ENCODE measurements at places on chromosomes 2 and 18.

DNA sequence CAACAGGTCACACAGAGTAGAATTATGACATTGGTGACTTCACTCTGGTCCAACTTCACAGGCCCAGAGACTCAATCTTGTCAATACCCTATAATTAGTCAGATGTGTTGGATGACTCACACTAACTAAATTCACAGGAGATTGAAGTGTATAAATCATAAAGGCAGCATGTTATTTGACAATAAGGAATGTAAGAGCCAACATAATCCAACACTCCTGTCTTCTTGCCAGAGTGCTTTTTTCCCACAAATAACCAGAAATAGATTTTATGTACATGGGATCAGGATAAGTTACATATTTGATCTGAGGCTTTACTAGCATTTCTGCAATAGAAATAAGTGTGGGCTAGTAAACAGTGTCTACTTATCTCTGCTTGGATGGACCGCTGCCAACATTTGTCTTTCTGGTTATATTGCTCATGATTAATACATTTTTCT is 42.2 kb upstream of the ZSWIM2 start:
- peak; percentile 35 for DNase-seq

GRCh38 chr2:221463241-221463896 is 108.7 kb downstream of the EPHA4 start:
- DNase-seq: no peak

- no peak for DNase-seq
Observed at GRCh38 chr2:105708697-105709096, 36.0 kb upstream of the NCK2 start.

DNA sequence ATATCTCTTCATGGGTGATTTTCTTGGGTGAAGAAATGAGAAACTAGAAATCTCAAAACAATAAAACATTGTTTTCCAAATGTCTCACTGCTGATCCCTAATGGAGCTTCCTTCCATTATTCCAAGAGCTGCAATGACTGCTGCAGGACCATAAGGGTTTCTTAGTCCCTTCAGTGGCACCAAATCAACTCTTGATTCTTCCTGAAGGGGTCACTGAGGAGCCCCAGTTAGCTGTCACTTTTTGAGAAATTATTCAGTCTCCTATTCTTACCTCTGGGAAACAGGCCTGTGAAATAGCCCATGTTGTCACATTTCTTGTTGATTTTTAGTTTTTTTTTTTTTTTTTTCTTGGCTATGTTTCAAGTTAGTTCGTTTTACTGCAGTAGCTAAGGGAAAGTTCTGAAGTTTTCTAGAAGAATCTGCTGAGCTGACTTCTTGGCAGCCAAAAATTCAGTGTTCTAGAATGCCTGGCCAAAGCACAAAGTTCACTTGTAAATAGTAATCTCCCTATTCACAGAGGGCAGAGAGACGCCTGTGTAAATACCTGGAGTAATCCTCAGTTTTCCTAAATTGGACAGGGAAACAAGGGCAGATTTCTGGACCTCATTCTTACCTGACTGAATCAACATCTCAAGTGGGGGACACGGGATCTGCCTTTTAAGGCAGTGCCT is 480.0 kb downstream of the RIT2 start:
- DNase-seq: no peak

- no peak for DNase-seq
Observed at GRCh38 chr18:37871561-37871960, 306.0 kb upstream of the CELF4 start.

All from stomach (tissue), 19 donors.